Activated CD4-positive, CD25-positive, alpha-beta regulatory T cell treated with anti-CD3 and anti-CD28 coated beads, Interleukin-2, amount 50 U/mL, for 72 hours (primary cell): ENCODE measurements at places on chromosomes 16 and 17.
A peak's percentile ranks its signal among the peaks of the same experiment; 100 is the strongest.

DNA sequence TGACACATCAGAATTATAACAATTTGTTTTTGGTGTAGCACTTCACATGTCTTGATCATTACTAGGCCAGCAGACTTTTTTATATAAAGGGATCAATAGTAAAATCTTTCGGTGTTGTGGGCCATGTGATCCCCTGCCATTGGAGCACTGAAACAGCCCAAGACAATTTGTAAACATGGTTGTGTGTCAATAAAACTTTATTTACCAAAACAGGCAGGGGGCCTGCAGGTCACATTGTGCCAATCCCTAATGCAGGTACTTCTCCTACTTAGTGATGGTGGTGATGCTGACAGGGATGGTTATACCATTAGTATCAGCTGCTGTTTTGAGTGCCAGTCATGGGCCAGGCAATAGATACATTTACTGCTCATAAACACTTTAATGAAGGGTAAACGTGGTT, 319.9 kb downstream of the SNX29 start:
- DNase-seq, result no peak

GRCh38 chr17:75153780-75154194, 525 bp downstream of the JPT1 start:
- DNase-seq, result no peak

GRCh38 chr17:8209907-8210760, at the start of gene AURKB:
Gene AURKB (minus strand): TSS chr17:8210575. CDS start chr17:8210224, 351 bp downstream.
- peak; percentile 91 for DNase-seq

DNA sequence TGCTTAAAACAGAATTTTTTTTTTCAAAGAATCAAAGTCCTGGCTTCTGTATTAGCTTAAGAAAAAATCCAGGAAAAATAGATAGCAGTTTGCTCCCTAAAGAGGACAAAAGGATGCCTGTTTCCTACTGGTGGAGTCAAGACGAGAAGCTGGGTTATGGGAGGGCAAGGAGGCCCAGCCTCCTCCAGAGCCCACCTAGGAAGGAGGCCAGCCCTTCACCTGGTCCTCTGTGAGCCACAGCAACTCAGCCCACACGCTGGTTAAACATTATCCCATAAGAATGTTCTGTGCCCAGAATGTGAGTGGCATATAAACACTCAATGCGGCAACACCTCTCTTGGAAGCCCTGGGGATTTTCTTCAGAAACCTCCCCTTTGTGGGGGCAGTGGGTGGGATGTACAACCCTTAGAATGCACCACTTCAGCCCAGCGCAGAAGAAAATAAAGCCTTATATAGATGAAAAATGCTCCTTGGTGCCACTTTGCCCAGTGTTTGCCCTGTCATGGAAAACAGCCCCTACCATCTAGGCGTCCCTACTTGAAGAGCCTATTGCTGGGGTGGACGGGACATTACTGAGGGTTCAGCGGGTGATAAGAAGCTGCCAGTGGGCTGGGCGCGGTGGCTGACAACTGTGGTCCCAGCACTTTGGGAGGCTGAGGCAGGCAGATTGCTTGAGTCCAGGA, 48.0 kb downstream of the TEKT5 start:
- DNase-seq, result no peak

DNA sequence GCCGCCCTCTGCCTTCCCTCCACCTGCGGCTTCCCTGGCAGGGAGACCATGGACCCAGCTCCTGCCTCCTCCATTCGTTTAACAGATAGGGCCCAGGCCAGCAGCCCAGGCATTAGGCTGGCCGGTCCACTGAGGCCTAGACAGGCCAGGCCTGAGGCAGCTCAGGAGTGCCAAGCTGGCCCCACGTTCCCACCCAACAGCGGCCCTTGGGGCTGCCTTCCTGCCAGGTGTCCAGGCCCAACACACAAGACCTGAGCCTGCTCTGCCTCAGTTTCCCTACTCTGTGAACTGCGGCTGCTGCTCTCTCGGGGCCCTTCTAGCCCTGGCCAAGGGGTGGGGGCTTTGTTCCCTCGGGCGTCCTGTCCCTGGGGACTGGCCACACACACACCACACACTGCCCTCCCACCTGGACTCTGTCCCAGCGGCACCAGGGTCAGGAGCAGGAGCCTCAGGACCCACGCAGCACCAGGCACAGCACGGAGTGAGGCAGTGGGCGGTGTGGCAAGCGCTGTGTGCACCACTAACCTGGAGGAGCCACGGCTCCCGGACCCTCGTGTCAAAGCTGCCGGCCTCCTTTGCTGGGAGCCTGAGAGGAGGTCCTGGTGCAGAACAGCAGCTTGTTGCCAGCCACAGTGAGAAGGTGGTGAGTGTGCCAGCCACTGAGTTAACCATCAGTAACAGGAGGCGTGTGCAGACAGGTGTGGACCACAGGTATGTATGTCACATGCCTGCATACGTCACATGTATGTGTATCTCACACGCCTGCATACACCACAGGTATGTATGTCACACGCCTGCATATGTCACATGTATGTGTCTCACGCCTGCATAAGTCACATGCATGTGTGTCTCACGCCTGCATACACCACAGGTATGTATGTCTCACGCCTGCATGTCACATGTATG, 14.6 kb upstream of the CDH15 start:
- DNase-seq, result no peak
